NAMALWA (cell line): ENCODE measurements at places on chromosomes 12 and 14.

GRCh38 chr12:130101370-130101769, 60.9 kb upstream of the FZD10 start:
- no peak for DNase-seq

- no peak for DNase-seq
These were observed 122.0 kb downstream of the TGFB3 start for GRCh38 chr14:75859746-75860145.

DNA sequence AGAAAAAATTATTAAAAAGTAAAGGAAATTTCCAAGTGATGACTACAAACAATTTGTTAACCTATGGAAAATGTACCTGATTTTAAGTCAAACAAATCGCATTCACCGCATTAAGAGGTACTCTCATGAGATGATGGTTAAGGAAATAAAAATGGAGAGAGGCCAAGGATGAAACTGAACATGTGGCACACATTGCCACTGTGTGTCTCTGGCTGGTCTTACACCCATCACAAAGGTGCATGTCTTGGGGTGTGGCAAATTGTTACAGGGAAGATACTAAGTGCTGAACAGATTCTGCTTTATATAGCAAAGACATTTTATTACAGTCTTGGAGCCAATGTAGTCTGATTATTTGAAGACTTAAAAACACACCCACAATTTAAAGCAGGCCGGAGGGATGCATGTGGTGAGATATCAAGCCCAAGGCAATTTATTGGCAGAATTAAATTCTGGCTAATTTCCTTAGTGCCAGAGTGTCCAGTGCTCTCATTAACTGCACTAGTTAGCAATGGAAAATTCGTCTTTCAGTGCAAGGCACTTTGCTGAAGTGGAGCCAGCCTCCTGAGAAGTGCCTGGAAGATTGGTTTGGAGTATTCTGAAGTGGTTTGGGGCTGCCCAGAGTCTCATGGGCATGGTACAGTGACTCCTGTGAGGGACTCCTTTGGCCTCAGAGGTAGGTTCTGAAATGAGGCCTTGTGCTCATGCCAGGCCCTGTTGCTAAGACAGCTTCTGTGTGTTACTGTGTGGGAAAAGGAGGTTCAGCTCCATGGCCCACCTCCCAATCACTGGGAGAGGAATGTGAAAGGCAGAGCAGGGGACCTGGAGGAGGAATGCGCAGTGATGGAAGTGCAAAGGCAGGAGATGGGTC, 166.9 kb downstream of the BRMS1L start:
- no peak for DNase-seq

DNA sequence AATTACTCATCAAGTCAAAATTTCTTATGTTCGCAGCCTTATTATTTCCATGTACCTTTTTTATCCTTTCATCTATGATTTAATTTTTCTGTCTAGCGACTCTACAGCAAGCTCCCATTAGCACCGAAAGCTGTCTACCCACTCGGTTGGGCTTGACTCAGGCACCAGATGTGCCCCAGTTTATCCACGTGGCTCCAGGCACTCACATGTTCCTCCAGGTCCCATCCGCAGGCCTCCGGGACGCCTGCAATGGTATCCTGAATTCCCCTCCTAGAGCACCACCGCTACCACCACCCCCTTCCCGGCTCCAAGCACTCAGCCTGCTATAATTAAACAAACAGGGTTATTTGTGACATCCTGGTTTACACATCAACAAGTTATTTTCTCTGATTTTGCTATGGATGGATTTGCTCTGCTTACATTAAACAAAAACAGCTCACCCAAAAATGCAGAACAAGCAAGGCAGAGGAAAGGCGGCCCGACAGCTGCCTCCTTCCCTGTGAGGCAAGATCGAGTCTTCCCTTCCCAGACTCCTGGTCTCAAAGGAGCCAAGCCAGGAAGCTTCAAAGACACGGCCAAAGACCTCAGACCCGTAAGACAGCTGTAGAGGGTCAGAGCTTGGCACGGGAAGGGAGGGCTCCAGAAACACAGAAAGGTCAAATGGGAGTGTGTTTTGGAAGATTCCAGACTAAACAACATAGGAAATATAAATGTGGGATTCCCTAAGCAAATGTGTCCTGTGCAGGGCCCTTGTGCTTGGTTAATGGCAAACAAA, 253.8 kb downstream of the TTC8 start:
- DNase-seq, result no peak

- DNase-seq, result no peak
These were observed 137.3 kb downstream of the SNAPC1 start for GRCh38 chr14:61899497-61899896.
